Activated CD4-positive, alpha-beta T cell treated with anti-CD3 and anti-CD28 coated beads, Interleukin-2, amount 50 U/mL, for 16 hours (primary cell): ENCODE measurements at places on chromosomes 11 and 22.
A peak's percentile ranks its signal among the peaks of the same experiment; 100 is the strongest.

DNA sequence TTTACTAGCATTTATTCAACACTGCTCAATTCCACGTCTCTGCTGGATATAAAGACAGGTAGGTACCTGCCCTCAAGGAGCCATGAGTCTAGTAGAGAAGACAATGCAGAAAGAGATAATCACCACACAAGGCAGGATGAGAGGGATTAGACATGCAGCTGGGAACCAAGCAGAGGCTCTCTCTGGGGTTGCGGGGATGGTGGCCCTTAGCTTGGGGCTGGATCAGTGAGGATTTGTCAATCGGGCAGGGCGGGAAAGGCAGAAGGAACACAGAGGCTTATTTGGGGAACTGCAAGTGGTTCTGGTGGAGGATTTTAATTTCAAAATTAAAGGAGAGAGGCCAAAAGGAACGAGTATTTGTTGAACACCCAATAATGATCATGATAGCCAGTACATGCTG, 8.5 kb upstream of the DMC1 start:
- DNase-seq, result no peak

GRCh38 chr11:27857014-27857413, 156.8 kb upstream of the BDNF start:
- DNase-seq, result no peak

GRCh38 chr22:27089264-27089663, 431.9 kb downstream of the MIAT start:
- DNase-seq, result no peak

GRCh38 chr11:117733316-117733715, 63.7 kb downstream of the DSCAML1 start:
- DNase-seq, result no peak

- DNase-seq, result no peak
These were observed 394.5 kb downstream of the TENM4 start for GRCh38 chr11:79046366-79046765.

DNA sequence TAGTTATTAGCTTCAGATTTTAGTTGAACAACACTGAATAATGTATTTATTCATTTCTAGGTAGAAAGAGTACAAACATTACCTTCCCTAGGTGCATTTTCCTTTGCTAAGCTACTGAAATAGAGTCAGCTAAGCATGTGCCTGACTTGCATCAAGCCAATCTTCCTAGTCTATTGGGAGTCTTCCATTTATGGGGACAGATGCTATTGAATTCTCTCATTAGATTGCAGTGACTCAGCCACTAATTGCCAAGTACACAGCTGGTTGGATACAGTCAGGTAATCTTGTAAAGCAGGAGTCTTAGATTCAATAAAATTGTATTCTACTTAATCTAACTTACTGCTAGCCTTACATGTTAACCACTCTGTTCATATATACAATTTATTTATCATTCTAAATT, 55.2 kb upstream of the RPS13 start:
- DNase-seq, result no peak

GRCh38 chr22:18056807-18057474, 20.8 kb upstream of the PEX26 start:
- DNase-seq, result no peak

DNA sequence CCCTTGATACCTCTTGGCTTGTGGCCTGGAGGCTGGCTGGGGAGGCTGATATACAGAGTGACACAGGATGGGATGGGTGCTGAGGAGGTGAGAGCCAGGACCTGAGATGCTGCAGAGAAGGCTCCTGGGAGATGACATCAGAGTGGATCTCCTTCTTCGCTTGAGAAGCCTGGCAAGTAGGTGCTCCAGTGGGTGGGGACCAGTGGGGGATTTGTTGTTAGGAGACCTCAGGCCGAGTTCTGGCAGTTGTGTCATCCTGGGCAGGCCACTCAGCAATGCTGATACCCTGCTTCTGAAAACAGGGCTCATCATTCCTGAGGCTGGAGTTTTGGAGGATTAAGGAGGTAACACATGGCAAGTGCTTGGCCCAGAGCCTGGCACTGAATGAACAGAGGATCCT, 1.9 kb upstream of the NDUFV1 start:
- DNase-seq, result no peak

- DNase-seq, result no peak
These were observed 45.7 kb upstream of the NAV2 start for GRCh38 chr11:19666951-19667350.

DNA sequence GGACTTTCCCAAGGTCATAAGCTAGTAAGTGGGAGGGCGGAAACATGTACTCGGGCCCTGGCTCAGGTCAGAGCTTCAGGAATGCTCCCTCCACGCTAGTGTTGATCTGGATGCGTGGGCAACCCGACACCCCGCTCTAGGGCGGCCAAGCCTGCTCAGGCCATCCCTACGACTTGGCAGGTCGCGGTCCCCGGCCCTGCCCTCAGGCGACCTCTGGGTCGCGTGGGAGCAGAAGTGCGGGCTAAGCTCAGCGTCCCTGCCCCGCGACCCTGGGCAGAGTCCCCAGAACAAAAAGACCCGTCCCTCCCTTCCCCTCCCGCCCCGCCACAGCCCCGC, 781 bp upstream of the TEF start:
- DNase-seq, result no peak

GRCh38 chr22:36036167-36036624, 7.6 kb upstream of the RBFOX2 start:
- DNase-seq, result no peak

DNA sequence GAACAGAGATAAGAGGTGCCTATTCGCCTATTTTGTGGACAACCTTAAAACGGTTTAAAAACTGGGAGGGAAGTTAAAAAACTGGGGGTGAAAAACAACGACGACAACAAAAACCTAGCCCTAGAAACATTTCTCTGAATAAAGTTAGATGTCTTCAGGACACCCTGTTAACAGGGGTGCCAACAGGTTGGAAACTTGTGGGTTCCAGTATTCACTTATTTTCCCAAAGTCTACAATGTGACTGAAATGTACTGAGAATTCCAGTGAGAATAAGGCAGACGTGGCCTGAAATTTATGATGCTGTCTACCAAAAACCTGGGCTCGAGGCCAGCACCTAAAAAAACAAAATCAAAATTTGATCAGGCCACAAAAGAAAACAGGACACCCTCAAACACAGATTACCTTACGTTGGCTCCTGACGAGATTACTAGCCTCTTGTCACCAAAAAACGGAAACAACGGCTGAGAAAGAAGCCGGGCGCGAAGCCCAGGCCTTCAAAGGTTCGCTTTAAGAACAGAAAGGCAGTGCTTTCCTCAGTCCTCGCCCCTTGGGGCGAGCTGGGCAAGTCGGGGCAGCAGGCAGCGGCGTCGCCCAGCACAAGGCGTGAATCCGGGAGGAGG, 906 bp downstream of the CCDC90B start:
- DNase-seq, result no peak

DNA sequence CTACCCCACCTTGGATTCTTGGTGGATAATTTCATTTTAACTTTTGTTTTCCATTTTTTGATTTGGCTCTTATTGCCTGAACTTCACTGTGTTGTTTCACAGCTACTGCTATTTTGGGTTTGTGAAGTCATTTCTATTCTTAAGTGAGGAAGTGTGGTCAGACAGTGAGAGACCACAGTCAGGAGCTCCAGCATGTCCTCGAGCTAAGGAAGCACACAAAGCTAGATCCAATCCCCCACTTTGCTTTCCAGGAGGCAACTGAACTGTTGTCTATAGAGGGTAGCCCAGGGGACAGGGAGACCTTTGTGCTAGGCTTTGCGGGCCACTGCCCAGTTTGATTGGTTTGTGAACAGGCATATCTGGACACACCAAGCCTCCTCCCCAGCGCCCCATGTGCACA, 251.8 kb upstream of the KIRREL3 start:
- no peak for DNase-seq

DNA sequence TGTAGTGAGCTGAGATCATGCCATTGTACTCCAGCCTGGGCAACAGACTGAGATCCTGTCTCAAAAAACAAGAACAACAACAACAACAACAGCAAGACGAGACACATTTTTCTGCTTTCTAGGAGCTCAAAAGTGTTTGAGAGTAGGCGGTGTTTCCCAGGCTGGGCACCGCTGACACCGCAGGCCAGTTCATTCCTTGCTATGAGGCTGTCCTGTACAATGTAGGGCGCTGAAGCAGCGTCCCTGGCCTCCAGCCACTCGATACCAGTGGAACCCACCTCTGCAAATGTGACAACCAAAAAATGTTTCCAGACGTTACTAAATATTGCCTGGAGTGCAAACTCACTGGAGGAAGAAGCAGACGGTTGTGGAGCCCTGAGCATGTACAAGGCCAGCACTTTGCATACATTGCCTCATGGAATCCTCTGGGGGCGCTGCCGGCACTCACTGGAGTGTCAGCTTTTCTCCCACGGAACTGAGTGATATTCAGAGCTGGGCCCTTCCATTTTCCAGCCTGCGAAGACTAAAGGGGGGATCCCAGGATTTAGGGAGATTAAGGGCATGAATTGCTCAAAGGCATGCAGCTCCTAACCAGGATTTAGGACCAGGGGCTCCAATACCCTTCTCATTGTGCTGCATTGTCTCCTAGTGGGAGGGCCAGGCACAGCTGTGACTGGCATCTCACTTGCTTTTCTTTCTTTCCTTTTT, 5.8 kb upstream of the MIEF1 start:
- DNase-seq, result peak; percentile 57

- DNase-seq, result no peak
These were observed 429 bp upstream of the SNX15 start for GRCh38 chr11:65026810-65027209.

GRCh38 chr11:1113405-1114201, 38.9 kb downstream of the MUC2 start:
- no peak for DNase-seq

DNA sequence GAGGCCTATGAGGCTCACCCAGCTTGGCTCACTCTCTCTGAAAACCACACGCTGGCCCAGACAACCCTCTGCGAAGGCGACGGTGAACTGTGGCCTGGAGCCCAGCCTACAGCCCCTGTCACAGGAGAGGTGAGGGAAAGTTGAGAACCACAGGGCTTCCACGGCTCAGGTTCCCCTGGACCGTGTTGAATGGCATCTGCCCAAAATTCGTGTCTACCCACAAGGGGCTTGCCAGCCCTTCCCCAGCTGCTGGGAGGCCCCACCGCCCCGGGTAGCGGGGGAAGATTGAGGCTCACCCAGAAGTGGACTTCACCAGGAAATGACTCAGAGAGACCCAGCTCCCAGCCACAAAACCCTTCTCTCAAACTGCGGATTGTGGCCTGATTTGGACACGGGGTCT, 197.1 kb downstream of the CTTN start:
- no peak for DNase-seq

DNA sequence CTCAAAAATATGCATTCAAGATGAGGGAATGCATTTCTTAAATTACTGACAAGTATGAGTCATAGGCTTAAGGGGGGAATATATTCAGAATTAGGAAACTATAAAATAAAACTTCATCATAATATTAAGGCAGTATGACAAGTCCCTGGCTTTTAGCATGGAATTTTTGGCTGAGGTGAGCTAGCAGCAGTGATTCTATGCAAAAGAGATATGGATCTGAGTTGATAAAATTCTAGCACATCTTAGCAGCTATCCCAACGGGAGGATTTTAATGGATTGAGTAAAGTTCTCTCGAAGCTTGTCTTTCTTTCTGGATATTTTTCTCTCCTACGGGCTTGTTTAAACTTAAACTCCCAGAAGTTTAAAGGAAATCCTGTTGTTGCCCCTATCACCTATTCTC, 1.2 kb downstream of the OR51Q1 start:
- DNase-seq, result no peak

GRCh38 chr11:134750619-134751018, 338.6 kb upstream of the B3GAT1 start:
- DNase-seq, result no peak

DNA sequence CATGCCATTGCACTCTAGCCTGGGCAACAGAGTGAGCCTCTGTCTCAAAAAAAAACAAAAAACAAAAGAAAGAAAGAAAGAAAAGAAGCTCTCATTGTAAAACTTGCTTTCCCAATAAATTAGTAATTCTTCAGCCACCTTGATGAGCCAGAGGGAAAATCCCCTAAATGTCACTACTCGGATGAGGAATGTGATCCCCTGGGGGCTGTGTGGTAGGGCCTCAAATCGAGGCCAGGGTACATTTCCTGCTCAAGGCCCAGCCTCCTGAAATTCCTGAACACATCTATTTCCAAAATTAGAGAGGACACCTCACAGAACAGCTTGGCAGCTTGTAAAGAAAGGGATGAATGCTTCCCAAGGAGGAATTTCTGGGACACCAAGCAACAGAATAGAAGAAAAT, 147.1 kb upstream of the SESN3 start:
- no peak for DNase-seq

DNA sequence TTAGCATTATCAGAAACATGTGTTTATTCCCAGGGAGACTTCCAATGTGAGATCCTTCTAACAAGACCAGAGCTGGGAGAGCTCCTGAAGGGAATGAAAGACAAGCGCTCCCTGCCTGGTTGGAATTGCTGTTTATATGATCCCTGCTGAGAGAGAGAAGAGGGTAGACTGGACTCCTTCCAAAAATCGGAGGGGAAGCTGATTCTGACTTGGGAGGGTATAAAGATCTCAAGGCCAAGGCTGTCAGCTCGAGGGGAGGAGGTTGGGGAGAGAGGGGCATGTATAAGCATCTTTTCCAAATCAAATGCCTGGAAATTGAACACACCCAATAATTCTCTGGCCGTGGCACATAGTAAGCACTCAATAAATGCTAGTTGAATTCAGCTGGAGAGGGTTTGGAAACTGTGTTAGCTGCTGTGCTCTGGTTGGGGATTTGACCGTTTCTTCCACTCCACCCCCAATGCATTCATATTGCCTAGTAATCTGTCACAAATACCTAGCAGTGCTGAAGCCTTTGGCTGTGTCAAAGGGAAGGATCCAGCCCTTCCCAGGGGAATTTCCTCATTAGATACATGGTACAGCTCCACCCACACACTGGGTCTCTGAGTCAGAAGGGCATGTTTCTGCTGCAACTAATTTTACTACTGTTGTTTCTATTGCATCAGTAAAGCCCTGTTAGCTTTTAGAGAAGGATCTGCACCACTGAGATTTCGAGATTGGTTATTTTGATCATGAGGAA, 61.5 kb downstream of the CACNG2 start:
- DNase-seq, result no peak

DNA sequence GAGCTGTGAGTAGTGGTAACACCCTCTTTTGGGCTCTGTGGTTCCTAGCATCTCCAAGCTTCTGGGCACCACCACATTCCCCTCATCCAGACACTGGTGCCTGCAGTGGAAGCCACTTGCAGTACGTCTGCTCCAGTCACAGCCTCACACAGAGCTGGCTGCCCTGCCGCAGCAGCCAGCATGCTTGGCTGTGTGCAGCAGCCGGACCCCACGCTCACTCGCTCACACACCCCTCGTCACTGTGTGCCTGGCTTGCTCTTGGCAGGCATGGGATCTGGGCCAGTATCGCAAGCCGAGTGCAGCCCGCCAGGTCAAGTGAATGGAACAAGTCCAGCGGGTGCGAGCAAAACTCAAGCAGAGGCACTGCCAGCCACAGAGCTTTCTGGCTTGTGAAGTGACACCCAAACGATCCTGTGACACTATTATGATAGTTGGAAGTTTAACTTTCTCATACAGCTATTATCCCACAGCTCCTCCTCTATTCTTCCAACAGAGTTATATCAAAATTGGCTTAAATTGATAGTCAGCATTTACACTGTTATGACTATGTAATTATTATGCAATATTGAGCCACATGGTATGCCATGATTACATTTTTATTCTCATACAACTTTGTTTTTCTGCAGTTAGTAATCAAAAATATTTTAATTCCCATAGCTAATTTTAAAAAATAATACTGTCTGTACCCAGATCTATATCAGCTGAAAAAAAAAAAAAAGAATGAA, 89.0 kb downstream of the CCDC73 start:
- no peak for DNase-seq
